ENCODE measurements at places on chromosomes 4 and X.
A peak's percentile ranks its signal among the peaks of the same experiment; 100 is the strongest.

- no peak for DNase-seq
Observed at GRCh38 chr4:48237996-48238645, 31.5 kb downstream of the TEC start.

GRCh38 chr4:150593996-150594395 lies 12.0 kb downstream of the MAB21L2 start:
- DNase-seq, result no peak

- DNase-seq, result no peak
Observed at GRCh38 chrX:103197721-103198306, 17.1 kb upstream of the BEX4 start.

DNA sequence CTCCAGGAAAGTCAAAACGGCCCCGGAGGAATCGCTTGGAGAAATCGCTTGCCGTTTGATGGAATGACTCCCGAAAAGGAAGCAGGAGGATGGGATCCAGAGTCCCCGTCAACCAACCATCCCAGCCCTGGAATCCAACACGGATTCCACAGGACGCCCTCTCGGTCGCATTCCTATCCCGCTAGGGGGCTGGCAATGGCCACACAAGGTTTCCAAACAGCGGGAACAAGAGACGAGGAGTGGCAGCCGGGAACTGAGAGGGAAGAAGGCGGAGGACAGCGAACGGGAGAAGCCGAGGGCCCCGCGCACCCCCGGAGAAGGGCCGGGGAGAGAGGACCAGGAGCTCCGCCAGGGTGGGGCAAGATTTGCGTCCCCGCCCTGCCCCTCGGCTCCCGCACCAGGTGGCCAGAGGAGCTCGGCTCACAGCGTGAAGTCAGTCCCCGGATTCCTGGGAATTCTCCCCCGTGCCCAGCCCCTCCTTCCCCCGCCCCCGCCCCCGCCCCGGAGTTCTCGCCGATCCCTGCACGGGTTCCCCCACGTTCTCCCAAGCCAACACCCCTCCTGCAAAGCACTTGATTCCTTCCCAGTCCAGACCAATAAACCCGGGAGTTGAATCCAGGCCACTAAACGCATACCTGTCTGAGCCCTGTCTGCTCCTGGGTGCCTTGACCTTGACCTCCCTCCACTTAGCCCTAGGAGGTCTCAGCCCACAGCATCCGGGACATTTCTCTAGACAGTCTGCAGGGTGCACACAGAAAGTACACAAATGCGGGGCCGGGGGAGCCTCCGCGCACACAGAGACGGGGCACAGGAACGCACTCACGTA lies 1.4 kb downstream of the PDZD4 start:
- DNase-seq, result no peak

DNA sequence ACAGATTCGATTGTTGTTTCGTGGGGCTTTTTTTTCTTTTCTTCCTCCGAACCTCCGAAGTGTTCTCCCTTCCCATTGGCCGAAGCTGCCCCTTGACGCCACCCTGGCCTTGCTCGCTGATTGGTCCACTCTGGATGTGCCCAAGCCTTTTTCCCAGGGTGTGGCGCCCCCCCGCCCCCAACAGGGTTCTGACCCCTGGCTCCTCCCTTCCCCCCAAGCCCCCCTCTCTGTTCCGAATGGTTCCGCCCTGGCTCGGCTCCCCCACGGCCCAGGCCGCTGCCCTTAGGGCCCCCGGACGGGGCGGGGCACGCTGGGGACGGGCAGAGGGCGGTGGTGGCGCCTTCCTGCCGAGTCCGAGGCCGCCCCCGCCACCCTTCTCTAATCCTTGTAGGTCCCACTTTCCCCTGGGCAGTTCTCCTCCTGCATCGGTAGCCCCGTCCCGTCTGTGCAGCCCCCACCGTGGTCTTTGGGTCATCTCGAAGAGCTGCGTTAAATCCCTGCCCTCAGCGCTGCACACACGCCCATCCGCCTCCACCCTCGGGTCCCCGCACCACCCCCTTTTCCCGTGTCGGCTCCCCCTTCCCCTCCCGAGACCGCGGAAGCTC lies 25.5 kb downstream of the UTP14A start:
- DNase-seq, result peak; percentile 89

GRCh38 chr4:134708026-134708425 lies 506.4 kb upstream of the PABPC4L start:
- no peak for DNase-seq

DNA sequence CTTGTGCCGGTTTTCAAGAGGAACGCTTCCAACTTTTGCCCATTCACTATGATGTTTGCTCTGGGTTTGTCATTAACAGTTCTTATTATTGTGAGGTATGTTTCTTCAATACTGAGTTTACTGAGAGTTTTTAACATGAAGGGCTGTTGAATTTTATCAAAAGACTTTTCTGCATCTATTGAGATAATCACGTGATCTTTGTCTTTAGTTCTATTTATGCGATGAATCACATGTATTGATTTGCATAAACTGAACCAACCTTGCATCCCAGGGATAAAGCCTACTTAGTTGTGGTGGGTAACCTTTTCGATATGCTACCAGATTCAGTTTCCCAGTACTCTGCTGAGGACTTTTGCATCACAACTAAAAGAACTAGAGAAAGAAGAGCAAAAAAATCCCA lies 318.0 kb downstream of the GASK1B start:
- DNase-seq, result no peak

DNA sequence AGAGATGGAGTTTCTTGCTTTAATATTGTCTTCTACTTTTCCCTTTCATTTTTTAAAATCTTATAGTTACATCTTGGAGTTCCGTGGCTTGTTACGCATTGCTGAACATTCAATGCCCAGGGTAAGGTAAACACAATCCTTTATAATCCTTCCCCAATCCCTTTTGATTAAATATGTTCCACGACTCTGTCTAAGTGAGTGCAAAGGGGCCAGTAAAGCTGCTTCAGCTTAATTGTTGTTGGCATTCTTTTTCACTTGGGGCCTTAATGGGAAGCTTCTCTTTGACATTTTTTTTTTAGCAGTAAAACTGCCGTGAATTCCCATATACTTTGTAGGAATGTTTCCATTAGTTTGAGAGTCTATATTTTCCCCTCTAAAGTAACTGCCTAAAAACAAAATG lies 1028.1 kb downstream of the C4orf33 start:
- no peak for DNase-seq

DNA sequence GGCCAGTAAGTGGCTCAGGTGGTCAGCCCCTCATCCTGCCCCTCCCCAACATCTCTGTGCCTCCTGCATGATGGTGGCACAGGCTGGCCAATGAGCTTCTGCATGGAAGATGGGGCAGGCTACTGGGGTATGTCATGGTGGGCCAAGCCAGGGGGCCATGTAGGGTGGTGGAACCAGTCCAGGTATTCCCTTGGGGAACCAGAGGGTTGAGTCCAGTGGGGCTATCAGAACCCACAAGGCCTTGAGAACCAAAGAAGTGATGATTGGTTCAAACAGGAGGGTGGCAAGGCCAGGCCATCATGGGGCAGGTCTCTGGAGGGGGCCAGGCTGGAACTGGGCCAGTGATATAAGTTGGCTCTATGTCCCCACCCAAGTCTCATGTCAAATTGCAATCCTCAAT lies 18.8 kb upstream of the PPP2R2C start:
- no peak for DNase-seq

DNA sequence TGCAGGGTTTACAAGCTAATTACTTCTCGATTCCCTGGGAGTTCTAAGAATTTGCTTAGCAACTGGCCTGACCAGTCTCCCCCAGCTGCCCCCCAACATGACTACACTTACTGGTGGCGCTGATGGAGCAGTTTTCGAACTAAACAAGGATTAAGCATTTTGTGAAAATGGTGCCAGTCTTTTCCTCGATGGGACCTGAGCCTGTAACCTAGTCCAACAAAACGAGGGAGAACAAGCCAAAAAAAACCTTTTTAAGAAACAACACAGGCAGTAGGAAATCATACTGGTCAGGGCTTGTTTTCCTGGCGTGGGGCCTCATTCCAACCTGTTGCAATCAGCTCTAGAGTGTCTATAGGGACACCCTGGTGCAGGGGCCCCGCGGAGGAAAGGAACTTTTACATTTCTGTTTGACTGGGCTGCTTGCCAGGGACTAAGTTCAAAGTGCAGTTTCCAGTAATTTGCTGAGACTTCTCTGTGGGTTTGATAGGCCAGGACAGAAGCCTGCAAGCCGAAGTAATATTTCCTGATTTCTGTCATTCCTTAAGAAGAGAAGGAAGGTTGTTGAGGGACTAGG lies 158.7 kb downstream of the SPRY1 start:
- DNase-seq, result peak; percentile 30

GRCh38 chrX:103539695-103540094 lies 20.4 kb upstream of the RAB40A start:
- no peak for DNase-seq

DNA sequence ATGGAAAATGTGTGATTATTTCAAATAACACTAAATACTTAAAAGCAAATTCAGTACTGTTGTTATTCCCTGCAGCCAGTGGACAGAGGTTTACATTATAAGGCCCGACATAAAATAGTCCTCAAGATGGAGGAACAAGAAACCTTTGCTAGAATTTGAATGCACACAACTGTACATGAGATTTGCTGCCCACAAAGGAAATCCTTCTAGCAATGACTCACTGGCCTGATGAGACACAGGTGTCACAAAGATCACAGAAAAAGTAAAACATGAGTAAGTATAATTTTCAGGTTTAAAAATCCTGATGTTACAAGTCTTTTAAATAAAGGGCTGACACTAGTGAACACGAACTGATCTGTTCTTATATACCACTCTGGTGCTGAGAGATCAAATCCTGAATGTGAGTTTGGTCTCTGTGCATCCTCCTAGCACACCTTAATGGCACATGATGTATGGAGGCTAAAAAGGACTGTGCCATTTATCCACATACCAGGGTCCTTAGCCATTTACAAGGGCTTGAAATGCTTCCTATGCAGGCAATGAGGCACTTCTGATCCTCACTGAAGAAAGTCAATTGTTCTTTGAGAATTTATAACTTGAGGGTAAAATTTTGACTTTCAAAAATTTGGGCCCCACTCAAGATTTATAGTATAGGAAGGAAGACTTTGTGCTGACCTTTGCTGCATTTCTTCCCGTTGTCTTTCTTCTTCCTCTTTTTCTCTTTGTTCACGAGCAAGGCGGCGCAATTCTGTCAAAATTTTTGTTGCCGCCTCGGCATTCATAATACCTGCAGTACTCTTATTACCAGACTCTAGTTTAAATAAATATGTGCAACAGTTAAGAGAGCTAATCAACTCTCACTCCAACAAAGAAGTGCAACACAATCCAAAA lies 23.0 kb downstream of the MAP7D3 start:
- no peak for DNase-seq

- no peak for DNase-seq
Observed at GRCh38 chr4:3441501-3442459, at the start of gene HGFAC. TSS of gene HGFAC (plus strand) at chr4:3441968. CDS start at chr4:3442002, 34 bp downstream.

DNA sequence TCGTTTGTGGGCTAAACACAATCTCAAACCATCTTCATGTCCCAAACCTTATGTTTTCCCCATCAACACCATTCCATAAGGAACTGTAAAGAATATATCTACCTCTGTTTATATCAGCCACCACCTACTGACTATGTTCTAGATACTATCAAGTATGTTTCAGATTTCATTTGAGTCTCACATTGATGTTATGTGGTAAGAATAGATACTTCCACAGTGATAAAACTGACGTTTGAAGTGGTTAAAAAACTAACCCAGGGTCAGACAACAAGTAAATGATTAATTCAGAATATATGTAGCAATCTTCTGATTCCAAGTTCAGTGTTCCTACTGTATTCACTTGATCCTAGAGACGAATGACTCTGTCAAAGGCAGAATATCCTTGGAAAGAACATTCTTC lies 156.8 kb upstream of the RASGEF1B start:
- DNase-seq, result no peak

- no peak for DNase-seq
Observed at GRCh38 chr4:182968917-182969650, 51.9 kb upstream of the DCTD start.

DNA sequence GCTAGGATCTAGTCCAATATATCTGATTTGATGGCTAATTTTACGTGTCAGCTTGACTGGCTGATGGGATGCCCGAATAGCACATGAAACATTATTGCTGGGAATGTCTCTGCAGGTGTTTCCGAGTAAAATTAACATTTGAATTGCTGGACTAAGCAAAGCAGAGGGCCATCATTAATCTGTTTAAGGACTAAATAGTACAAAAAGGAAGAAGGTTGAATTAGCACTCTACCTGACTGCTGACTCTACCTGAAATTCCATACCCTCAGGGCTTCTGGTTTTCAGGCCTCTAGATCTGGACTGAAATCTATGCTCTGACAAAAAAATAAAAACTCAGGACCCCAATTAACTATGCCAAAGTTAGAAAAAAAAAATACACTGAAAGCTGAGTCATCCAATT lies 1021.9 kb downstream of the FAM133A start:
- no peak for DNase-seq

DNA sequence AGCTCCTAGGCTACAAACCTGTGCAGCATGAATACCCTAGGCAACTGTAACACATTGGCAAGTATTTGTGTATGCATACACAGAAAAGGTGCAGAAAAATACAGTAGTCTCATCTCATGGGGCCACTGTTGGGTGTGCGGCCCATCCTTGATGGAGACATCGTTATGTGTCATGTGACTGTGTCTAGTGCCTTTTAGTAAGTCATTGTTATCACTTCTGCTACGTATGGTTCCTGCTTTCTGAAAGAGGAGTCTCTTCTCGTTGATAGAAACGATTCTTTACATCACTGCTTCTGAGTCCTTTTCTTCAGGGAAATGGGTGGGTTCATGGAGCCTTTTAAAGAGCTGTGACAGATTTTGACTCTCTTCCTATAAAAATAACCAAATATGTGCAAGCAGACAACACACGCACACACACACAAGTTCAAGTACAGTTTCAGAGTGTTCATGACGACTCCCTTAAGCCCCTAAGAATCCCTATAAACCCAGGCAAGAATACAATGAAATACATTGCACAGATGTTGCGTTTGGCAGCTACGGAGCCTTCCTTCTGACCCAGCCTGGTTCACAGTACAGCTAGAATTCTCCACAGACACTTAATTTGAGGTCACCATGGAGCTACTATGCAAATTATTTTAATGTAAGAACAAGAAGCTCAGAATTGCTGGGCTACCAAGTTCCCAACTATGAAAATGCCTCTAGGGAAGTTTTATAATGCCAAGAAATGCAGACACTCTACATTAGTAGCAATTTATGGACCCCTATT lies 10.2 kb upstream of the STK32B start:
- DNase-seq, result peak; percentile 52

GRCh38 chr4:24489870-24490269 lies 94.5 kb downstream of the DHX15 start:
- DNase-seq, result no peak
